ENCODE measurements at places on chromosomes 3 and 15.

DNA sequence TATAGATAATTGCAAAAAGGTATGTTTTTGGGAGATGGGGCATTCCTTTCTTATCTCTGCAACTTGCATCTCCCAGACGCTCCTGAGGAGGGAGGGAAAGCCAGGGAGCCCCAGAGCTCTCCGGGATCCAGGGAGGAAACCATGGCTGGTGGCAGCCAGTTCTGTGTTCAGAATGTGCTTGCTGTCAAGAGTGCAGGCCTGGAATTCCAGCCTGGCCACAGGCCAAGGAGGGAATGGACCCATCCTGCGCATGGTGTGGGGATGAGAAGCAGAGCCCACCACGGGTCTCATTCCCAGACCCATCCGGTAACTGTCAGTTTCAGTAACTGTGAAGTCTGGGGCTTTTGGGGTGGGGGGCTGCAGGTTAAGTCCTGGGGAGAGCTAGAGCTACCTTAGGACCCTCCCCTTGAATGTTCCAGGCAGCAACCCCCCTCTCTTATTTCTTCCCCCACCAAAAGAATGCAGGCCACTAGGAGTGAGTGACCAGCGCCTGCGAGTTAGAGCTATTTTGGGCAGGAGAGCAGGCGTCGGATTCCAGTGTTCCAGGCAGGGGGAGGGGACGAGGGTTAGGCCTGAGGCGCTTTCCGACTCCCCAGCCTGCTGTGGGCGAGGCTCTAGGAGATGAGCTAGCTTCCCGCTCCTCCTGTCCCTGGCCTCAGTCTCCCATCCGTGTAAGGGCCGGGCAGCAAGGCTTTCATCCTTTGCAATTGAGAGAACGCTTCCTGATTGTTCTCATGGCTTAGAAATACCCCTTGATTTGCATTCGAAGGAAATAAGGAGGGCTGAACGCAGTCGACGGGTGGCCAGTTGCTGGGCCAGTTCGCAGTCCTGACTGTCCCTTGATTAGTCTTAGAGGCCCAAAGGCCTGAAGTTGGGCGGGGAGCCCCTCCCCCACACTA lies 781 bp upstream of the DAG1 start:
- no peak for DNase-seq

GRCh38 chr3:132788301-132788671 lies 66.1 kb upstream of the NPHP3 start:
- no peak for DNase-seq

- DNase-seq = no peak
Observed at GRCh38 chr3:115989684-115990421, 366.5 kb downstream of the GAP43 start.

DNA sequence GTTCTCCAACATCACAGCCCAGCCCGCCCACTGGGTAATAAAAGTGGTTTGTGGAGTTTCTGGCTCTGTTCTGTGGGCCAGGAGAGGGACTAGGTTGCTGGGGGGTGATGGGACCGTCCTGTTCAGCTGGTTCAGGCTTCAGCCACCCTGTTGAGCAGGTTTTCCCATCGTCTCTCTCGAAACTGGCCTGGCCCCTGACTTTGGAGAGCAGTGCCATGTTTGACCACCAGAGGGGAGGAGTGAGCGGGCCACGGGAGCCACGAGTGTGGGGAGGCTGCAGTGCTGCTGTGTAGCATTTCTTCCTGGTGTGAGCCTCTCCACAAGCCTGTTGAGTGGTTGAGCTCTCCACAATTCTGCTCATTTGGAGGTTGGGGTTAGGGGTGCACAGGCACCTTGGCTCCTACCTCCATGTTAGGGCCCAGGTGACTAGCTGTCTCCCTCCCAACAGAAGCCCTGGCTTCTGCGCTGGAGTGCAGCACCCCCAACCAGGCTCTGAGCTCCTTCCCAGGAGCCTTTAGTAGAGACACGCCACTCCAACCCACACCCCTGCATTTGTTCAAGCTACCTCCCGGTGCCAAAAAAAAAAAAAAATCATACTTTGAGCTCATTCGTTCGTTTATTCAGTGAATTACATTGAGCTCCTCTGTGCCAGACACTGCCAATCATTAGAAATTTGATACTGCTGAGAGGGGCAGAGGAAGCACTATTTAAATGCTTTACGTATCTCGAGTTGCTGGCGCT lies 13.9 kb downstream of the SPINT1 start:
- DNase-seq = peak; percentile 75

DNA sequence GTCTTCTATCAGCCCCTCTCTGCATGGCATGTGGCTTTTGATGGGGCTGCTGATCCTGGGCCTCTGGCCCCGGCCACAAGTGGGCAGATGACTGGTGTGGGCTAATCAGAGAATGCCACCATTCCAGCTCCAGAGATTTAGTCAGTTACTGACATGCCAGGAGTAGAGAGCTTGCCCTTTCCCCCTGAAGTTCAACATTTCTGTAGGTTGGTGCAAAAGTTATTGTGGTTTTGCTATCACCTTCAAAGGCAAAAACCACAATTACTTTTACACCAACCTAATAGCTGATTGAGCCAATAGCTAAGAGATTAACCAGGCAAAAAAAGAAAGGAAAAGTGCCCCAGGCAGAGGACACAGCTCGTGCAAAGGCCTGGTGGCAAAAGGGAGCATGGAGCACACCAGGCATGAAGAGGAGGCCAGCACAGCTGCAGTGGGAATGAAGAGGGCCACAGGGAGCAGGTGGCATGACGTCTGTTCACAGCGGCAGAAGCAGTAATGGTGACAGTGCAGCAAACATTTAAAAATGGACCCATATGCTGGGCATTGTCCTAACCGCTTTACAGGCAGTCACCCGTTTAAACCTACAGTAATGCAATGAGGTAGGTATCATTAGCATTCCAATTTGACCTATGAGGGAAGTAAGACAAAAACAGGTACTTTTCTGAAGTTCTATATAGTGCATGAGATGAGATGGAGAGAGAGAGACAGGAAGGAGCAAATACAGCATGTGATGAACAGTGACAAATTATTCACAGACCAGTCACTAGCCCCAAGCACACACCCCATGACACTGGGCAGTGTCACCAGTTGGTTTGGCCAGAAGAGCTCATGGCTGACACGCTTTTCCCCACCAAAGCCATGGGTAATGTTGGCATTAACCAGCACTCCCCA lies 373.0 kb upstream of the PROK2 start:
- no peak for DNase-seq

DNA sequence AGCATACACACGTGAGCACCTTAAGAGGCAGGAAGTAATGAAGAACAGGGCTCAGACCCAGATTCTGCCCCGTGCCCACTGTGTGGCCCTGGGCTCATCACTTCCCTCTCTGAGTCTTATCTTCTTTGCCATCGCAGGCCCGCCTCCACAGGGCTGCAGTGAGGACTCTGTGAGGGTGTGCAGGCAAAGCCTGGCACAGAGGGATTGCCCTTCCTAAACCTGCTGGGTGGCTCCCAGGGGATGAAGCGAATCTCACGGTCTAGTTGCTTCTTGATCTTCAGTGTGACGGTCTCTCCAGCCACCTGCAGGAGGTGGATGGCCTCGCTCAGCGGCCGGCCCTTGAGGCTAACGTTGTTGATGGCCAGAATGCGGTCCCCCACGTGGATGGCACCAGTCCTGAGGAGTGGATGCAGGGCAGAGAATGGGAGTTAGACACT lies 32.8 kb downstream of the GRIP2 start:
- DNase-seq = no peak

GRCh38 chr3:41579861-41580260 lies 380.6 kb downstream of the CTNNB1 start:
- no peak for DNase-seq

All from neuronal stem cell (in vitro differentiated cells).